ENCODE measurements at places on chromosomes 2 and 18.

DNA sequence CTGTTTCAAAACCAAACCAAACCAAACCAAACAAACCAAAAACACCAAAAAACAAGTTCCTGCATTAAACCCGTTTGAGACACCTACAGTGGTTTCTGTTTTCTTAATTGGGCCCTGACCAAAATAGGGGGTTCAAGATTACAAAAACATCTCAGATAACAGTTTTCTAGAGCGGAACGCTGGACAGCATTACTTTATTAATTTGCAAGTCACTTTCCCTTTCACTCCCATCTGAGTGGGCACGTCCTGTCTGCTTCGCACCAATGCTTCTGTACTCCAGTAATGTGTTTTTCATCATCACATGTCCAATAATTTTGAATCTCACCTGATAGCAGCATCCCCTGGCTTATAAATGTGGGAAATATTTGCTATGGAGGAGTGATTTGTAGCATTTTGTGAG lies 11.7 kb upstream of the MYO1B start:
- no peak for DNase-seq

DNA sequence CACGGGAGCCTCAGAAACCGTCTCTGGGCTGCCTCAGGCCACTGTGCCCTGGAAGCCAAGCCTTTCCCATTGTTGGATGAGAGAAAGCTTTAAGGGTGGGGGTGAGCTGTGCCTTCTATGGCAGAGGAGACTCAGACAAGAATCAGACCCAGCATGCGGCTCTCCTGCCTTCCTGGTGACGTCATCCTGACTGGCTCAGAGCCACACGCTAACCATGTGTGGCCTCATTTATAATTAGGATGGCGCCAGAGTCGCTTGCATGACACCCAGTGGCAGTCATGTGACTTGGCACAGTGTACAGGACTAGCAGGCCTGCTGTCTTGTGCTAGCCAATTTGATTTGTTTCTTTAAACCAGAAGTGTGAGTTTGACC lies 99.1 kb downstream of the SH3BP4 start:
- DNase-seq = peak; percentile 77

- DNase-seq = no peak
Observed at GRCh38 chr18:79107886-79108285, 38.7 kb downstream of the ATP9B start.

DNA sequence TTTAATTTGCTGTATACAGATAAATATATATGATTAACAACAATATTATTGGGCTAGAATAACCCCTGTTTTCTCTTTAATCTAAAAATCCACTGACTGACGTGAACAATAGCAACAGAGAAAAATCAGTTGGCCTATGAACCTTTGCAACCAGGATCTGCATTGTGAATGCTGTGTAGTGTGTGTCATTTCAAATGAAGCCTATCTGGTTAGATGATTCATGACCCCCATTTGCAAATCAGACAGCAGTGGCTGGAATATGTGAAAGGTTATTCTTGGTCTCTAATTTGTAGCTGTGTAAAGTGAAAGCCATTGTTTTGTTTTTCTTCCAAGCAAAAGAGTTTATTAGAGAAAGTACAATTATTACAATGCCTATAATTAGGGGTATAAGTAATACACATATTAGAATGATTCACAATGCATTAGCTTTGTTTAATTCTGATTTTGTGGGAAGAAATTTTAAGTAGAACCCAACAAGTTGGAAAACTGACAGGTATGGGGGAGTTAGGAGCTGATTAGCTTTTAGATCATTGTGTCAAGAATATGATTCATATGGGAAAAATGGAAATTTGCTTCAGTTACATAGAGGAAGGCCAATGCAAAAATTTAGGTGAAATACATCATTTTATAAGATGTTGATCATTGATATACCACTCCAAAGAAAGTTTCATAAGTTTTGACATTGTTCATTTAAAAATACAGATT lies 1362.2 kb upstream of the TMEFF2 start:
- DNase-seq = peak; percentile 1

DNA sequence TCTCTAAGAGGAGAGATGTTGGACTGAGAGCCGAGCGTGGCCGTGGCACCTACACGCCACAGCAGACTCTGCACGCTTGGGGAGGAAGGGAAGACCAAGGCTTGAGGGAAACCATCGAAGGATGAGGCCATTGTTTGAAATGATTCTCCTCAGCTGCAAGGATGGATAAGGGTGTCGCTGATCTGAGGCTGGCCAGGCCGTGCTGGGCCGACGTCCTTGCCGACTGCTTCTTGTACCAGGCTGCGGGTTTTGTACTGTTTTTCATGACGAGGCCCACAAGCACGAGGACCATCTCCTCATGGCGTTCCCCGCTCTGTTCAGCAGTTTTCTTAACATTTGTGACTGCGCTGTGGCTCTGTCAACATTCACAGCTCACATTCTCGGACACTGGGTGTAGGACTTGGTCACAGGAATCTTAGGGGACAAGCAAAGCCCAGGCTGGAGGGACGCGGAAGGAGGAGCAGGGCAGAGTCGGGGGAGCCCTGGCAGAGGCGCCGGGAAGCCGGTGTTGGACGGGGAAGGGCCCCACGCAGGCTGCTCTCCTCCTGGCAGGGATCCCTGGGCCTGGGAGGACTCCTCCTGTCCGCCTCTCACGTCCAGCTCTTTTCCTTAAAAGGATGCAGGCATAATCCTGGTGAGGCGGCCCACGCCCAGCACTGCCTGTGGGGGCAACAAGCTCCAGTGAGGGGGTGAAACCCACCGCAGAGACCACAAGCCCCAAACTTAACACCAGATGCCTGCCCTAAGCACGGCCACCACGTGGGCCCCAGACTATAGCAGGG lies 259.0 kb upstream of the SALL3 start:
- DNase-seq = no peak
